ENCODE measurements at places on chromosomes 11 and 22. TPM values are rescaled to one million over a fixed set of nuclear protein-coding genes. Genes with fewer than 3 reads are reported as not detected.

MEI1 gene
- total RNA-seq: 0.50 TPM

OR52I2 gene
- not detected for total RNA-seq

HBB gene
- total RNA-seq: not detected

LRRN4CL gene
- 0.02 TPM for total RNA-seq

DNA sequence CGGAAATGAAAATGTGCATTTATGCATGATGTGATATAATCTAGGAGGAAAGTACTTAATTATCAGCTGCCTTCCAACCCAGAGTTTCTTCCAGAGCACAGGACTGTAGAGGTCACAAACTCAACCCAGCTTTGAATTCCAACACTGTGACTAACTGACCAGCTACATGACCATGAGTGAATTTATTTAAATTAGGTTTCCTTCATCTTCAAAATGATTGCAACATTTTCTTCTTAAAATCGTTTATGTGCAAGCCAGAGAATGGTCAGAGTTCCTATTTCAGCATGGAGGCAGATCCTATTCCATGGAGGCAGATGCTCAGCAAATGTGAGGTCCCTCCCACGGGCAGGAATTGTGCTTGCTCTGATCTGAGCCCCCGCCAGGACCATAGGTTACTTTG is 42.4 kb downstream of the OSBP start:
- DNase-seq: no peak

DNA sequence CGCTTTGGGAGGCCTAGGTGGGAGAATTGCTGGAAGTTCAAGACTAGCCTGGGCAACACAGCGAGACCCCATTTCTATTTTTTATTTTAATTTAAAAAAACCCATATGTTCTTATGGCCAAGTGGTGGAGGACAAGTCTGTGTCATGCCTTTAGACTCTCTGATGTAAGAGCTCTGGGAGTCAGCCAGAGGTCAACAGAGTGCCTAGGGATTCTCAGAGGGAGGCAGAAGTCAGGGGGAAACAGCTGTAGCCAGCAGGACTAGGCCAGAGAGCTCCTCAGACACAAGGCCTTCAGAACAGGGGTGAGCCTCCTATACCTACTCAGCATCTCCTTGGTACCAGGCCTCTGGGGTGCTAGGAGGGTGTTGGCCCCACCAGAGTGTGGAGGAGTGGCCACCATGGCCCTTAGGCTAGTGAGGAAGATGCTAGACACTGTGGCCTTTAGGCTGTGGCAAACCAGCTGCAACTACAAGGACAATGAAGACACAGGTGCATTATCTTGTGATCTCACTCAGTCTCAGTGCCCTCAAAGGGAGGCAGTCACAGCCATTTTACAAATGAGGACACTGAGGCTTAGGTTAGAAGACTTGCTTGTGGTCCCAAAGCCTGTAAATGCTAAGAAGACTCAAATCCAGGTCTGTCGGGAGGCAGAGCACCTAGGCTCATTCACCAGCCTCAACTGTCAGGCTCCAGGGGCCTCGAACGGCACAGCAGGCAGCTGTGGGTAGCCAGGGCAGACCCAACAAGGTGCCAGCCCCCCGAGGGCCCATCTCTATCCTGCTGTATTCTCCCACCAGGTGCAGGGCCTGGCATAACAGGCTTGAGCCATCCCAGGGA is 5.0 kb downstream of the ZP1 start:
- DNase-seq: no peak

- no peak for DNase-seq
Measured at GRCh38 chr11:27166130-27166529, 125.5 kb downstream of the BBOX1 start.

DNA sequence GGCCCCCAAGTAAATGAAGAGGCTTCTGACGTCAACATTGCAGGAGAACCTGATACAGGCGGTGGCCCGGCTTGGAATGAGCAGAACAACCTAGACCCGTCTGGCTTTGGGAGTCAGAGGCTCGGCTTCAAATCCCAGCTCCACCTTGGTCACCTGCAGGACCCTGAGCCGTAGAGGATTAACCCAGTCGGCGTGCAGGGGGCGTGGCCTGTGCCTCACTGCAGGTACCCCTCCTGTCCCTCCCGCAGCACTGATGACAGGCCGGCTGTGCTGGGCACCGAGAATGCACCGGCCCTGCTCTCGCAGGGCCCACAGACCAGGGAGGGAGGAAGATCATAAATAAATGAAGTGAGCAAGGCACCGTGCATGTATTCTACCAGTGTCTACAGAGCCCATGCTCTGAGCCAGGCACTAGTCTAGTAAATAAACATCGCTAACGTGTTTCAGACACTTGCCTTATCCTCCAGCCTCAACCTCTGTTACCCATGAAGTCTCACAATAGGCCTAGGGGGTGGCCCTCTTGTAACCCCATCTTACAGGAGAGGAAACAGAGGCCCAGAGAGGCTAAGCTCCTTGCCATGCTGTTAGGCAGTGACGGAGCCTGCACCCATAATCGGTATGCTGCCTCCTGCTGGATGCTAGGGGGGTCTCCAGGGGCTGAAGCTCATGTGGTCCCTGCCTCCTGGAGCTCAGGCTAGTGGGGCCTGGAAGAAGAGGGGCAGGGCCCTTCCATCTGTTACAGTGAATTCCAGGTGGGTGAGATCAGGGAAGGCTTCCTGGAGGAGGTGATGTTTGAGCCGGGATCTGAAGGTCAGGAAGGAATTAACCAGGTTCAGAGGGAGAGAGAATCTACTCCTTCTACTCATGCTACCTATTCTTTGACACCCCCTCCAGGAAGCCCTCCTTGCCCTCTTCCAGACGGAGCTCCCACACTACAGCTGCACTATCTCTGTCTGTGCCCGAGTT is 53.4 kb downstream of the RTL6 start:
- DNase-seq: no peak

GRCh38 chr22:46696229-46696518 is 41.9 kb downstream of the CERK start:
- no peak for DNase-seq

- DNase-seq: no peak
Measured at GRCh38 chr11:1230121-1230455, 7.2 kb downstream of the MUC5B start.
